Tibial nerve (tissue), 4 donors: ENCODE measurements at places on chromosomes 12 and 14. TPM values are rescaled to one million over a fixed set of nuclear protein-coding genes. Genes with fewer than 3 reads are reported as not detected.

DNA sequence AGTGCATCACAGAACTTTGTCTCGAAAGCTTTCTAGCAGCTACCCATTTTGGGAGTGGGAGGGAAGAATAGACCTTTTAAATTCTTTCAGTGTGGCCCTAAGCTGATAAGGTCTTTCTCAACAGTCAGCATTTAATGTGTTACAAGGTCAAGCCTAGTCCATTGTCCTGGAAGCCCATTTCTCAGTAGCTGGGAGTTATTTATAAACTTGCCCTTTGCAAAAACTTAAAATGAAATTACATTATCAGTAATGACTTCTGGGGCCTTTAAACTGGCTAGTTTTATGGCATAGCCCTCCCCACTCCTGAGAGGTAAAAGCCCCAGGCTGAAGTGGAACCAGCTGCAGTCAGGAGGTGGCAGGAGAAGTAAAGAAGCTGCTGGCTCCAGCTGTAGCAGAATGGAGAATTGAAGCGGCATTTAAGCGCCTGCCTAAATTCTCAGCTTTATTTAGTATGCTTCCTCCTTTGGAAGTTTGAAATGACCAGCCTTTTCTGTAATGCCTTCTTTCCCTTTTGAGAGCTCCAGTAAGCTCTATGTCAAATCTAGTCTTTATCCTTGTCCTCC lies 12.4 kb downstream of the COPZ1 start:
- no peak for DNase-seq

DNA sequence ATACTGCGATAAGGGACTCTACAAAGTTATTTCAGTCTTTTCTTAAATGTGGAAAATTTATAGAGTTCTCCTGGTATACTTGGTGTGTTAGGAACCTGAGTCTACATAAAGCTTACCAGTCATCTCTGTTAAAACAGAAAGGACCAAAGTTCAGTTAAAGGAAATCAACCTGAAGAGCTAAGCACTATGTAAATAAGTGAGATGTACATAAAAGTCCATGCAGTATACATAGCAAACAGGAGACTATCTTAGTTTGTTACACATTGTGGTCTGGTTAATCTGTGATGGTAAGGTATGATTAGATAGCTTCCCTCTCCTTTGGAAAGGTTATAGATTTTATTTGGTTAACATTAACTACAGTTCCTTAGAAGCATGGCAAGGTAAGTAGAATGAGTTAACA lies 75.9 kb downstream of the ATP2B1 start:
- DNase-seq: no peak

DNA sequence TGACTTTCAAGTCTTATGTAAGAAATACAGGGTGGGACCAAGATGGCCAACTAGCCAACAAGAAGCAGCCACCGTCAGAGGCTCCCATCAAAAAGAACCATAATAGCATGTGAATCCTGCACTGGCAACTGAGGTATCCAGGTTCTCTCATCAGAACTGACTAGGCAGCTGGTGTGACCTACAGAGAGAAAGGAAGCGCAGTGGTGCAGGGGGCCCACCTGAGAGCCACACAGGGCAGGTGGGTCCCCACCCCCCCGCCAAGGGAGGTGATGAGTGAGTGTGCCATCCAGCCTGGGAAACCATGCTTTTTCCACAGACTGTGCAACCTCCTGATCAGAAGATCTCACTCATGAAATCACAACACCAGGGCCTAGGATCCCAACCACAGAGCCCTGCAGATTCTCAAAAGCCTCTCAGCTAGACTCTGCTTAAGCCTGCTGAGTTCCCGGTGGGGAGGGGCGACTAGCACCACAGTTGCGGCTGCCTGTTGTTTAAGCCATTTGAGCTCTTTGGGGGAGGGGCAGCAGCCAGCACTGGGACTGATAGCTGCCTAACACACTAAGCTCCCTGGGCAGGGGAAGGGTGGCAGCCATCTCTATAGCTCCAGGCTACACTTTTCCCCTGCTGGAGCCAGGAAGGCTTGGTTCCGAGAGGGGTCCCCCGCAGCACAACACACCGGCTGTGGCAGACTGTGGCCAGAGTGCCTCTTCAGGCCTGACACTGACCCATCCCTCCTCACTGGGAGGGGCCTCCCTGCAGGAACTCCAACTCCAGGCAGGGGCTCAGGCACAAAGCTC lies 75.3 kb downstream of the GARIN6 start:
- no peak for DNase-seq

DNA sequence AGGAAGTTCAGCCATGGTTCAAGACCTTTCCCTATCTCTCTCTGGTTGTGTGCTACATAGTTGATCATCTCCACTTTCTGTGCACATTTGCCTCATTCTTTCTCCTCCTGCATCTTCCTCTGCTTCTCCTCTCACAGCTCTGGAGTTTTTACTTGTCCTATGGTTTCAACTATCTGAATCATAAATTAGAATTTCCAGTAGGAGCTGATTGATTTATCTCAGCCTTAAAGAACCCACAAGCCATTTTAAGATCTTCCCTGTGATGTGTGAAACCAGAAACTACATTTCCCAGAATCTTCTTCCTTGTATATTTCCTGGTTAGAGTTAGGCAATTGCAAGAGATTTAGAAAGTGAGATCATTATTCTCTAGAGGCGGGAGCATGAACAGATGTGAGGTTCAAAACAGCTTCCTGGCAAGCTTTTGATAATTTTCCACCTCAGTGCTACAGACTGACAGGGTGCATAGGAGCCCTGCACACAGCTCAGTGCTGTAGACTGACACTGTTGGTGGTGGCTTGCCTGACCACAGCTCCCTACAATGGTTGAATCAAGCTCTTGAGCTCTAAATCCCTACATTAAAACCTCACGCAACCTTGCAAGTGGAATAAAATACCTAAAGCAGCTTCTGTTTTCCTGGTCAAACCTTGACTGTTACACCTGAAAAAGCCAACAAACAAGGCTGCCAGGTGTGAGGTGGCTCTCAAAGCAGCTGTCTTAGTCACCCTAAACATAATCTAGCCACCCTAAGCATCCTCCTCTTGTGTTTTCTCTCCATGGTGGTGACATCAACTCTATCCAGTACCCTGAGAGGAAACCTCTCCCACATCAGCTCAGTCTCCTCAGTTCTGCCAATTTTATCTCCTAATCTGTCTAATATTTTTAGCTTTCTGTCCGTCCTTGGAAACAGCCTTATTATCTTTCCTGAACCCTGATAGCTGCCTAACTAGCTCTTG lies 21.5 kb upstream of the IFNG start:
- DNase-seq: no peak

The LIMA1 gene
- total RNA-seq: 87.7 TPM

The GPR84 gene
- total RNA-seq: not detected
